Glutamatergic neuron (in vitro differentiated cells): ENCODE measurements at places on chromosomes 6 and 20. TPM values are rescaled to one million over a fixed set of nuclear protein-coding genes. Genes with fewer than 3 reads are reported as not detected.

SLC29A1 gene
- total RNA-seq: 20.0 TPM

AURKA gene
- total RNA-seq: 12.4 TPM

RRBP1 gene
- total RNA-seq: 63.3 TPM

TMEM200A gene
- 25.4 TPM for total RNA-seq

SLC12A5 gene
- 10.4 TPM for total RNA-seq

GRCh38 chr6:26252077-26252472 lies 112.9 kb upstream of the BTN3A2 start:
- no peak for DNase-seq

- DNase-seq: no peak
Measured at GRCh38 chr20:31908424-31908823, 38.0 kb downstream of the TTLL9 start.
